LoVo (cell line): ENCODE measurements at places on chromosomes 5 and 9.

GRCh38 chr9:82080265-82080664 is 91.7 kb downstream of the SPATA31D1 start:
- no peak for DNase-seq

DNA sequence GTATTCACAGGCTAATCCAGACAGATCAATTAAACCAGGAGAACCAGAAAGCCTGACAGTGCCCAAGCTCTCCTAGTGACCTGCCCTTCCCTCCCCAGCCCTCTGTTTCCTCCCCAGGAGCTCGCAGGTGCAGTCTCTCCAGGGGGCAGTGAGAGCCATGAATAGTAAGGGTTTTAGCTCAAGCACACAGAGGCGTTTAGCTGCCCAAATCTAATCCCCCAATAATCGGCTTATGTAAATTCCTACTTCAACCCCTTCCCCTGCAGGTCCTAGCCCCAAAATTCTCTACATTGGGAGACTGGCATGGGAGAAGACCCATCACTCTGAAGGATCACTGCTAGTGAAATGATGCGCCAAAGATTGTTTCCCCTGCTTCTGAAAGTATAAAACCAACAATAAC is 10.5 kb upstream of the TAL2 start:
- DNase-seq, result no peak

GRCh38 chr9:14670718-14671117 is 22.5 kb downstream of the ZDHHC21 start:
- DNase-seq, result no peak

DNA sequence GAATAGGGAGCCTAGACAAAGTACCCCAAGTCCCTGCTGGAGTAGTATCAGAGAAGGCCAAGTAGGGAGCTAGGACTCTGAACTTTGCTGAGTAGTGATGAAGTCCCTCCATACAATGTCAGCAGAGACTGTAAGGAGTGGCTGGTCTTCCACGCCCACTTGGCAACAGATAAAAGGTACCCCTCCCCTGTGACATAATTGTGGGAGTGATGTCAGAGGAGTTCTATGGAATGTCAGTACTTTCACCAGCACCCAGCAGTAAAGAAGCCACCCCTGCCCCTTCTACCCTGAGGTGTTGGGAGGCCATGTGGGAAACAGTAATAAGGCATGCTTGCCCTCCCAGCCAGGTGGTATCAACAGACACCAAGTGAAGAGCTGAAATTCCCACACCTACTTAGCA is 143.9 kb downstream of the SLIT3 start:
- DNase-seq, result no peak

DNA sequence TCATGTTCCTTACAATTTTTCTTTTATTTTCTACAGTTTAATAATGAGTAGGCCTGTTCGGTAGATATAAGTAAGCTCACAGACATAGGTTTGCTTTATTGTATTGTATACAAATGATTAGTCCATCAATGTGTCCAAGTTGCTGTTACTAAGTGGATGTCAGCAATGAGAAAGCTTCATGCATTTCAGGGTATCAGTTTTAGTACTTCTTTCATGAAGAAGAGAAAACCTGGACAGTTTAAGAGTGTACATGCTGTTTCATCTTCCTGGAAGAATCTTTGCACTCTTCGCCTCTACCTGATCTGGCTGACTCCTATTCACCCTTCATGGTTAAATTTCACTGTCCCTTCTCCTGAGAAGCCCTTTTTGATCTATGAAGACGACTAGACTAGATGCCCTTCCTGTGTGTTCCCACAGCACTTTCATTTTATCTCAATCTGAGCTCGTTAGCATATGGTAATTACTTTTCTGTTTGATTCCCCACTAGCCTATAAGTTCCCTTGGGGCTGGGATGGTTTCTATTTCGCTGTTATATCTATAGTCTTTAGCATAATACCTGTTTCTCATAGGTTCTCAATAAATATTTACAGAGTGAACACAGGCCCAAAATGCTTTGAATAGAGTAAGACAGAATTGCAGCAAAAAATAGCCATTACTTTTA is 70.7 kb downstream of the CETN3 start:
- no peak for DNase-seq

DNA sequence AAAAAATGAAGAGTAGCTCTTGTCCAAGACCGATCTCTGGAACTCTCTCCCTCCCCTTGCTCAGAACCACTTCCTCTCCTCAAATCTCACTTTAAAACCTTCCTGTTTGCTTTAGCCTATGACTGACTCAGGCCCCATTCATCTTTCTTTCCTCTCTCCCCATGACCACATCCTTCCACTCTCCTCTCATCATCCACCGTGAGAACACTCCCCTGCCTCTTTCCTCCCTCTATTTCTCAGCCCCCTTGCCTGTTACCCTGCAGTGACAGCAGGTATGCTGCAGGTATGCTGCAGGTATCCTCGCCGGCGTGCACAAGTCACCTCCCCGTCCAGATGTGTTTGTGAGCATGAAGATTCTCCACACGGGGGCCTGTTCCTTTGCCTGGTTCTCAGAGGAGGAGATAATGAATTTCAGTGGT is 505.3 kb downstream of the CCDC171 start:
- DNase-seq, result no peak

DNA sequence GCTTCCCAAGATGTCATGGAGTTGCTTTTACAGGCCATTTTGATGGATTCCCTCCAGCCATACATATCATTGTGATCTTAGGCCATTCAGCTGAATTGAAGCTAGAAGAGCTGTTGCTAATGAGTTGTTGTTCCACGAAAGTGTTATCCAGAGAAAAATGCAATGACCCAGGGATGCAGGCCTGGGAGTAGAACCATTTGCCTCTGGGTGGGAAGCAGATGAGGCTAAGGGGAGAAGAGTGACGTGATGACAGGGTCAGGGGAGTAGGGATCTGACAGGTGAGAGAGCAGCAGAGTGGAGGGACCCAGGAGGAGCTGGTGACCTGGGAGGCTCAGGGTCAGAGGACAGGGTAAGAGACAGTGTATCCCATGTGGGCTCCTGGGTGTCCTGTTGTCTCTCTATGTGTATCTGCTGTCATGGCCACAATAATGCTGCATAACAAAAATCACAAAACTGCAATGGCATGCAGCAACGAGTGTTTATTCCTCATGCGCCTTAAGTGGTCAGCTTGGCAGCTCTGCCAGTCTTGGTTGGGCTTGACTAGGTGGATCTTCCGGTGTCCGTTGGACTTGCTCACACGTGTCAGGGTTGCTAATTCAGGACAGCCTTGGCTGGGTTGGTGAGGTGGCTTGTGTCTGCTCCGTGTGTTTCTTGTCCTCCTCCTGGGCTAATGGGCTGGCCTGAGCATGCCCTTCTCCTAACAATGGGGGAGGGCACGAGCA is 90.6 kb downstream of the LIFR start:
- DNase-seq, result no peak

- no peak for DNase-seq
These were observed 17.6 kb upstream of the MYO10 start for GRCh38 chr5:16953729-16954128.

GRCh38 chr9:70924895-70925547 is 196.4 kb downstream of the TRPM3 start:
- peak; percentile 69 for DNase-seq

DNA sequence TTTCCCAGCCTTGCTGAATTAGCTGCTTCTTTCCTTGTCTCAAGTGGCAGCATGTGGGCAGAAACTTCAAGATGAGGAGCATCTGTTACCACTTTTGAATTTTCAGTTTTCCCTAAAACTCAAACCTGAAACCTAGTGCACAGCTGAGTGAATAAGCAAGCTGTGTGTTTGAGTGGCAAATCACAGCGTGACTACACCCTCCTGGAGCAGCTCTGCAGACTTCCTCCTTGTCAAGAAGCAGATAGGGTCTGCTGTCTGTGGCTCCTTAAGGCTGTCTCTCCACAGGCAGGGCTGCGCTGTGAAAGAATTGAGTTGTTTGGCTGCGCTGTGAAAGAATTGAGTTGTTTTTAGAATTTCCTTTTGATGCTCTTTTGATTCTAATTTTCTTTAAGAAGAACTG is 179.7 kb upstream of the HAPLN1 start:
- no peak for DNase-seq
